ENCODE measurements at places on chromosomes 11 and 22. TPM values are rescaled to one million over a fixed set of nuclear protein-coding genes. Genes with fewer than 3 reads are reported as not detected.

Gene DERL3
- total RNA-seq, result 1.0 TPM

Gene TTC36
- total RNA-seq, result 1.2 TPM

Gene MAPK8IP1
- 12.7 TPM for total RNA-seq

Gene OR56A1
- total RNA-seq, result not detected

Gene IGLL5
- not detected for total RNA-seq

Gene HORMAD2
- total RNA-seq, result not detected

Gene SCUBE1
- not detected for total RNA-seq

Gene TIMP3
- 0.67 TPM for total RNA-seq

Gene DBX1
- total RNA-seq, result not detected

Gene SMTNL1
- not detected for total RNA-seq

Gene MISFA
- total RNA-seq, result 5.0 TPM

DNA sequence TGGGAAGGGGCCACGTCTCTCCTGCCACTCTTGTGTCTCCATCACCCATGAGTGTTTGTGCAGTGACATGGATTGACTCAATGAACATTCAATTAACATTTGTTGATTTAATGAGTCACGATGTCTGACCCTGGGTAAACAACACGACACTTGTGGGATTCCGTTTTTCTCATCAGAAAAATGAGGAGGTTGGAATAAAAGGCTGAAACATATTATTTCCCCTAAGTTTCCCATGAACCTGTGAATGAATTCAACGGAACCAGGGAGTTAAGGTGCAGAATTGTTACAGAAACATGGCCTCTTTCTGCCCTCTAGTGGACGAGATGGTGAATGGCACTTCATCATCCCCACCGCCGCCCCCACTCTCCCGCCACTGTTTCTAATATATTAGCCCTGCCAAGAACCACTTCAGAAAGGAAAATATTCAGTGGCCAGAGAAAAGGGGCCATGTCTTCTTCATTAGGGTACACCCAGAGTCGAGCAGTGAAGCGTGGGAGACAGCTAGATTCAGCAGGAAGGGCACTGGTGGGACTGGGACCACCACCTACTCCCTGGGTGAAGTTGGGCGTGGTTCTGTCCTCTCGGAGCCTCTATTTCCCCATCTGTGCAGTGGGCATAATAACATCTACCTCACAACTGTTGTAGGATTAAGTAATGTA lies 46.3 kb upstream of the SYT13 start:
- peak; percentile 32 for DNase-seq
- H3K4me3 ChIP-seq, result no peak overlapping the region
- H3K27me3 ChIP-seq, result peaks cover 20% of the 10 kb centered on the region

- H3K36me3 ChIP-seq, result peaks cover 3% of the 10 kb centered on the region
- H3K27ac ChIP-seq, result no peak overlapping the region
- DNase-seq, result no peak
- H3K4me3 ChIP-seq, result no peak overlapping the region
- peaks cover 5% of the 10 kb centered on the region for H3K27me3 ChIP-seq
Measured at GRCh38 chr11:86241956-86242535, 2.5 kb upstream of the EED start.

DNA sequence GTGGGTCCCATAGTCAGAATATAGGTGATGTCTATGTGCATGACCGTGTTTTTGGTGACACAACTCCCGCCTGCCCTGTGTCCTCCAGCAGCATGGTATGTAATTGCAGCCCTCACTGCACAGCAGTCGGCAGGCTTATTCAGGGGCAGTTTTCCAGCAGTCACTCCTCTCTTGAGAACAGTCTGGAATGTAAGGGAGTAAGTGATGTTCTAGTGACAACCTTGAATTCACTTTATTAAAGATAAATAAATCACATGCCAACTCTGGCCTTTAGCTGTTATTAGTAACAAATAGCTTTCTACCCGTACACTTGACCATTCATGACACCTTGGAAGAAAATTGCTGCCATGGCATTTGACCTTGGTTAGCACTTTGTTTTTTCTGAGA lies 27.9 kb downstream of the ZNRF3 start:
- no peaks in the 10 kb centered on the region for H3K36me3 ChIP-seq
- peaks cover 3% of the 10 kb centered on the region for H3K4me1 ChIP-seq
- H3K27me3 ChIP-seq, result no peaks in the 10 kb centered on the region
- no peak overlapping the region for H3K4me3 ChIP-seq

DNA sequence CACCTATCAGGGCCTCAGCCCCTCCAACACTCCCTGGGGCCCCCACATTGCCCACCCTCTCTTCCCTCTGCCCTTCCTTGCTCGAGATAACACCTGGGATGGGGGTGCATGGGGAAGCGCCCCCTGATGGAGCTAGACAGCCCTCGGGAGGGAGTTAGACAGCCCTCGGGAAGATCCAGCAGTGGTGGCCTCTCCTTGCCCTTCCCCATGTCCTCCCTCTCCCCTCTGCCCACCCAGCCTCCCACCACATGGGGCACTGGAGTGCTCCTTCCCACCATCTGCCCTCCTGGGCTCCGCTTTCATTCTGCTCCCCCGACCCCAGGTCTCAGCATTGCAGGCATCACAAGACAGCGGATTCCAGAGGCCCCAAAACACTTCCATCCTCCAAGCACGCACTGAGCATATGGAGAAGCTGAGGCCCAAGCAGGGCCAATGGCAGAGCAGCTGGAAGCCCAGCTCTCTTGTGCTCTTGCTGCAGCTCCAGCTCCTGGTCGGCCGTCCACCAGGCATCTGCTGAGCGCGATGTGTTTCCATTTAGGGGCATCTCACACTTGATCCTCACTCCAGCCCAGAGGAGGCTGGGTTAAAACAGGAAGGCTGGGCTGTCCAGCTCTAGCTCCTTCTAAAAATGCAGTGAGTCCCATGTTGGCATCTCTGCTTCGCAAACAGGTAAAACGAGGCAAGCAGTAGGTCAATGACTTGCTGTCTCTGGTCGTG lies 65.6 kb downstream of the IGLL1 start:
- peaks cover 5% of the 10 kb centered on the region for H3K4me1 ChIP-seq
- no peaks in the 10 kb centered on the region for H3K27me3 ChIP-seq
- H3K27ac ChIP-seq, result no peak overlapping the region
- H3K36me3 ChIP-seq, result no peaks in the 10 kb centered on the region
- H3K4me3 ChIP-seq, result no peak overlapping the region
- no peak for DNase-seq

DNA sequence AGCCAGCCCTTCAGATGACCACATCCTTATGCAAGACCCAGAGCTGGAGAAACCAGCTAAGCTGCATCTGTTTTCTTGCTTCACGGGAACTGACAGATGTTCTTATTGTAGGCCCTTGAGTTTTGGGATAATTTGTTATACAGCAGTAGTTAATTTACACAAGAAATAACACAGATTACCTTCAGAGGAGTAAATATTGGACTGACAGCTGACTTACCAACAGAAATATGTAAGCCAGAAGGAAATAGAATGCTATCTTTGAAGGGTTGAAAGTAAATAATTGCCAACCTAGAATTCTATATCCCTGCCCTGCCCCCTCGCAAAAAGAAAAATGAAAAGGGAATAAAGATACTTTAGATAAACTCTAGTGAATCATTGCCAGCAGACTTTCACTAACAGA lies 124.1 kb downstream of the WNT7B start:
- no peaks in the 10 kb centered on the region for H3K4me1 ChIP-seq
- H3K36me3 ChIP-seq, result no peaks in the 10 kb centered on the region
- no peak overlapping the region for H3K4me3 ChIP-seq
- DNase-seq, result no peak
- no peak overlapping the region for H3K27ac ChIP-seq

DNA sequence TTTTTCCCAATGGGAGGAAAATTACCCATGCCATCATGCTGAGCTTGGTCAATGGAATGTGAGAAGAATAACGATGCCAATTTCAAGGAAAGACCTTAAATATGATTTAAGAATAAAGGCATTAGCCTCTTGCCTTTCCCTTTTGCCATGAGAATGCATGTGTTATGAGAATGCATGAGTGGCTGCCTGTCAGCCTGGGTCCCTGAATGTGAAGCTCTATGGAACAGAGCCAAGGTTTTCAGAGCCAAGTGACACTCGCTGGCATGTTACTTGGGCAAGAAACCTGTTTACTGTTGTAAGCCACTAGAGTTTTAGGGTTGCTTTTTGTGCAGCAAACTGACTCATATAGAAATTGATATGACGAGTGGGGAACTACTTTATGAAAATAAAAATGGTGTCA lies 75.7 kb downstream of the JRKL start:
- no peaks in the 10 kb centered on the region for H3K36me3 ChIP-seq
- no peak overlapping the region for H3K27ac ChIP-seq
- H3K27me3 ChIP-seq, result peaks cover 7% of the 10 kb centered on the region
- DNase-seq, result no peak

GRCh38 chr11:86802601-86803051 lies 2.3 kb downstream of the PRSS23 start:
- peaks cover 64% of the 10 kb centered on the region for H3K4me1 ChIP-seq
- no peak for DNase-seq
- H3K4me3 ChIP-seq, result peak overlapping the region; percentile 90
- H3K27me3 ChIP-seq, result no peaks in the 10 kb centered on the region

DNA sequence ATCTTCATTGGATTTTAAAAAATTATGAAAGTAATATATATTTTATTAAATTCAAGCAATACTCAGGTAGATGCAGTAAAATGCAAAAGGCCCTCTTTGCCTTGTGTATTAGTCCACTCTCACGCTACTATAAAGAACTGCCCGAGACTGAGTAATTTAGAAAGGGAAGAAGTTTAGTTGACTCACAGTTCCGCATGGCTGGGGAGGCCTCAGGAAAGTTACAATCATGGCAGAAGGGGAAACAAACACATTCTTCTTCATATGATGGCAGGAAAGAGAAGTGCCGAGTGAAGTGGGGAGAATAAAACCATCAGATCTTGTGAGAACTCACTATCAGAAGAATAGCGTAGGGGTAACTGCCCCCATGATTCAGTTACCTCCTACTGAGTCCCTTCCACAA lies 130.8 kb downstream of the HIPK3 start:
- H3K4me1 ChIP-seq, result no peaks in the 10 kb centered on the region
- DNase-seq, result no peak
- no peak overlapping the region for H3K27ac ChIP-seq
- no peak overlapping the region for H3K4me3 ChIP-seq
- H3K27me3 ChIP-seq, result no peaks in the 10 kb centered on the region
- no peaks in the 10 kb centered on the region for H3K36me3 ChIP-seq

DNA sequence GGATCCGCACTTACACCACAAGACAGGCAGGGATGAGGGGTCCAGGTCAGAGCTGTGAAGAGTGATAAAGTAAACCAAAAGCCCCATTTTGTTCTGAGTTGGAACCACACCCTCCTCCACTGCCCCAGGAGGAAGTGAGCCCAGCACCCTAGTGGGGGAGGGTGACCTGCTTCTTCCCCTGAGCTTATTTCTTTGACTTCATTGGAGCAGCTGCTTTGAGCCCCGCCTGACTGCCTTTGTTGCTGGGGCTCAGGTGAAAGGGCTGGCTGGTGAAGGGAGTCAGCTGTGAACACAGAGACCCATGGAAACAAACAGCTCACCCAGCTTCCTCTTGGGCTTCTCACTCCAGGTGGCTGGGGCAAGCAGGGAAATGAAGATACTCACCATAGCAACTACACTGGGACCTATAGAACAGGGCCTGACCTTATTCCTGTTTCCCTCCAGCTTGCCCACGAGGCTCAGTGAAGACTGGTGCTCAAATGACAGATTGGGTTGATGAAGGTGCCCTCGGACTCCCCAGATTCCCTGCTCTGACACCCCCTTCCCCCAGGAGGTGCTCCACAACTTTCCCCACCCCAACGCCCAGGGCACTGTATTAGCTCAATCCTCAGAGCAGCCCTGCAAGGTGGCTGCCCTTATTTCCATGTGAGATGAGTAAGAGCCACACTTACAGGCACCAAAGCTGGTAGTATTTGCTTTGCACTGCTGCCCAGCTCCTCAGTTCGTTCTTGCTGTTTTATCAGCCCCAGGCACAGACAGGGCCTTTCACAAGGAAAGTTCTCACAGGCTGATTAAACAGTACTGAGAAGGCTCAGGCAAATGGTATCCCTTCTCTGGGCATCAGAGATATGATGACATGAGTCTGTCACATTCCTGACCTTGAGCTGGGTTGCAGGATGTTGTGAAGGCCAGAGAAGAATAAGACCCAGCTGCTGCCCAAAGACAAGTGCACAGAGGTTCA lies 2.4 kb downstream of the UCP2 start:
- H3K4me1 ChIP-seq, result peaks cover 24% of the 10 kb centered on the region
- no peak for DNase-seq
- H3K27ac ChIP-seq, result no peak overlapping the region
- no peak overlapping the region for H3K4me3 ChIP-seq
- peaks cover 9% of the 10 kb centered on the region for H3K36me3 ChIP-seq

- DNase-seq, result no peak
- peak overlapping the region; percentile 77 for H3K27ac ChIP-seq
- H3K4me1 ChIP-seq, result peaks cover 45% of the 10 kb centered on the region
- no peaks in the 10 kb centered on the region for H3K27me3 ChIP-seq
Measured at GRCh38 chr22:46576556-46577367, 39.3 kb upstream of the CELSR1 start.

- H3K27ac ChIP-seq, result no peak overlapping the region
- DNase-seq, result no peak
- H3K4me1 ChIP-seq, result no peaks in the 10 kb centered on the region
- no peaks in the 10 kb centered on the region for H3K27me3 ChIP-seq
Measured at GRCh38 chr22:20567993-20568417, 60.6 kb downstream of the MED15 start.

- no peaks in the 10 kb centered on the region for H3K27me3 ChIP-seq
- peak; percentile 7 for DNase-seq
- no peaks in the 10 kb centered on the region for H3K4me1 ChIP-seq
- no peak overlapping the region for H3K4me3 ChIP-seq
- H3K36me3 ChIP-seq, result no peaks in the 10 kb centered on the region
Measured at GRCh38 chr22:24437741-24438328, 10.4 kb downstream of the ADORA2A start.

- H3K27ac ChIP-seq, result peak overlapping the region; percentile 34
- no peaks in the 10 kb centered on the region for H3K27me3 ChIP-seq
- no peak for DNase-seq
- no peak overlapping the region for H3K4me3 ChIP-seq
- H3K36me3 ChIP-seq, result 0 out of 2 replicates have a peak, but pooled peaks cover 5% of the 10 kb centered on the region
- 0 out of 2 replicates have a peak, but pooled peaks cover 5% of the 10 kb centered on the region for H3K4me1 ChIP-seq
Measured at GRCh38 chr11:9851366-9851765, 187.5 kb downstream of the SWAP70 start.

GRCh38 chr11:83063073-83063754 lies 8.5 kb downstream of the RAB30 start:
- no peak for DNase-seq
- H3K4me1 ChIP-seq, result peaks cover 5% of the 10 kb centered on the region
- H3K27me3 ChIP-seq, result no peaks in the 10 kb centered on the region

DNA sequence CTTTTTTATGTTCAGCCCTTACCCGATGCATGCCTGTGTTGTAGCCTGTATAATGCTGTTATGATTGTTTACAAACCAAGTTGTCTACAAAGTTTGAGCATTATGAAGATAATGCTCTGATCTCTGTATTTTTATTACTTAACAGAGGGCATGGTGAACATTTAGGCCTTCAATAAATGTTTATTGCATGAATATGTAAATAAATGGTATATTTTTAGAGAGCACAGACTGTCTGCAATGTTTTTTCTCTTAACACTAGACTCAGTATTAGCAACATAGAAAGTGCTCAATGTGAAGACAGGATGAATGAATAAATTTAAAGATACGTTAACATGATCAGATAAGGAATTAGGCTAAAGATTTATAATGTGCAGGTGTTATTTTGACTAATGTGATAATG lies 130.9 kb downstream of the UVRAG start:
- no peak overlapping the region for H3K27ac ChIP-seq
- H3K36me3 ChIP-seq, result no peaks in the 10 kb centered on the region

- H3K36me3 ChIP-seq, result no peaks in the 10 kb centered on the region
- H3K27me3 ChIP-seq, result no peaks in the 10 kb centered on the region
- no peak within 1 kb of the TSS for H3K4me3 ChIP-seq
Measured at GRCh38 chr11:60971520-60971919, at the start of gene CD6. Gene CD6 (plus strand): TSS chr11:60971680. CDS start chr11:60971866, 186 bp downstream.

- DNase-seq, result no peak
- no peak overlapping the region for H3K27ac ChIP-seq
- no peaks in the 10 kb centered on the region for H3K36me3 ChIP-seq
- no peaks in the 10 kb centered on the region for H3K27me3 ChIP-seq
- H3K4me1 ChIP-seq, result no peaks in the 10 kb centered on the region
Measured at GRCh38 chr11:127567237-127567932, 566.8 kb upstream of the KIRREL3 start.

All from Panc1 (cell line).